Fibroblast of the aortic adventitia (primary cell): ENCODE measurements at places on chromosomes 3 and 15. TPM values are rescaled to one million over a fixed set of nuclear protein-coding genes. Genes with fewer than 3 reads are reported as not detected.

Gene PAQR5
- 13.2 TPM in 1 of 2 replicates, not detected in the other for total RNA-seq

Gene UACA
- 106 and 149 TPM in 2 replicates for total RNA-seq

Gene ALDH1A2
- total RNA-seq: 0.08 and 2.1 TPM in 2 replicates

Gene SMCO1
- total RNA-seq: not detected in 2 replicates

Gene MAGEF1
- total RNA-seq: 16.8 and 20.1 TPM in 2 replicates

Gene ZNF860
- total RNA-seq: 0.33 and 1.2 TPM in 2 replicates

Gene MAP6D1
- total RNA-seq: 1.4 and 6.0 TPM in 2 replicates
